SIG-M5 (cell line): ENCODE measurements at places on chromosomes 6 and 20.

GRCh38 chr6:40551966-40552505 is 35.1 kb downstream of the LRFN2 start:
- no peak for DNase-seq

- no peak for DNase-seq
Observed at GRCh38 chr20:52129611-52130010, 62.0 kb downstream of the ZFP64 start.

GRCh38 chr20:49132995-49133478 is 55.1 kb downstream of the STAU1 start:
- no peak for DNase-seq

- DNase-seq = no peak
Observed at GRCh38 chr6:33985313-33985751, 160.6 kb downstream of the GRM4 start.

GRCh38 chr6:83192456-83192855 is 609 bp downstream of the PGM3 start:
- DNase-seq = no peak

DNA sequence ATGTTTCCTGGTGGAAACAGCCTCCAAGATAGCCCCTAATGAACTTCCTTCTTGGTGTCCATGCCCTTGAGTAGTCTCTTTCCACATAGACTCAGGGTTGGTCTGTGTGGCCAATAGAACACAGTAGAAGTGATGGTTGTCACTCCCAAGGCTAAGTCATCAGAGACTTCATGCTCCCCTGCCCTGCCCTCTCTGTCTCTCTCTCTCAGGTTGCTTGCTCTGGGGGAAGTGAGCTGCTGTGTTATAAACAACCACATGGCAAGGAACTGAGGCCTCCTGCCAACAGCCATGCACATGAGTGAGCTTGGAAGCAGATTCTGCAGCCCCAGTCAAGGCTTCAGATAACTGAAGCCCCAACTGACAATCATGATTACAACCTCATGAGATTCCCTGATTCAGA is 85.3 kb upstream of the SLC22A16 start:
- DNase-seq = no peak

GRCh38 chr6:157181649-157182048 is 141.7 kb downstream of the TMEM242 start:
- no peak for DNase-seq

- no peak for DNase-seq
Observed at GRCh38 chr6:151172751-151173150, 67.0 kb upstream of the AKAP12 start.

GRCh38 chr6:150599199-150600009 is at the start of gene PLEKHG1:
PLEKHG1 (plus strand) TSS chr6:150599885; CDS start chr6:150733682, 133,797 bp downstream.
- DNase-seq = no peak

GRCh38 chr20:6051505-6051904 is 2.4 kb downstream of the LRRN4 start:
- no peak for DNase-seq

- no peak for DNase-seq
Observed at GRCh38 chr20:8428988-8429387, 296.9 kb downstream of the PLCB1 start.
